M059J (cell line): ENCODE measurements at places on chromosomes 1 and 21. TPM values are rescaled to one million over a fixed set of nuclear protein-coding genes. Genes with fewer than 3 reads are reported as not detected.

The BNIPL gene
- 0.10 and 0.17 TPM in 2 replicates for total RNA-seq

The OR10J4 gene
- not detected in 2 replicates for total RNA-seq

The KCNA10 gene
- total RNA-seq: not detected in 2 replicates

The SPRR4 gene
- not detected in 2 replicates for total RNA-seq

The CYP4B1 gene
- total RNA-seq: not detected in 2 replicates

The TYW3 gene
- total RNA-seq: 11.3 and 17.1 TPM in 2 replicates

The ATG4C gene
- 9.5 and 12.1 TPM in 2 replicates for total RNA-seq

The AKT3 gene
- 17.0 and 35.8 TPM in 2 replicates for total RNA-seq

The LEMD1 gene
- total RNA-seq: not detected in 2 replicates

The CMPK1 gene
- total RNA-seq: 145 and 196 TPM in 2 replicates

The TMOD4 gene
- not detected in 2 replicates for total RNA-seq

The PDE4B gene
- total RNA-seq: 2.8 and 5.8 TPM in 2 replicates

The TNNT2 gene
- not detected in 2 replicates for total RNA-seq

The LIN28A gene
- not detected in 2 replicates for total RNA-seq

The FAM163A gene
- 0.05 TPM in 1 of 2 replicates, not detected in the other for total RNA-seq

The NPHS2 gene
- total RNA-seq: not detected in 2 replicates

The SON gene
- total RNA-seq: 251 and 714 TPM in 2 replicates

The NCSTN gene
- 91.8 and 135 TPM in 2 replicates for total RNA-seq

The KLF17 gene
- total RNA-seq: 0.37 and 0.64 TPM in 2 replicates

The ZNF683 gene
- not detected in 2 replicates for total RNA-seq

The AIRE gene
- not detected in 2 replicates for total RNA-seq

The KHDC4 gene
- total RNA-seq: 24.1 and 30.7 TPM in 2 replicates

The CELA3B gene
- not detected in 2 replicates for total RNA-seq

The FAM3B gene
- total RNA-seq: 0.52 TPM in 1 of 2 replicates, not detected in the other

The LCE1D gene
- not detected in 2 replicates for total RNA-seq

The UTP25 gene
- 5.9 and 7.8 TPM in 2 replicates for total RNA-seq

The LCE2D gene
- total RNA-seq: not detected in 2 replicates

The MSH4 gene
- not detected in 2 replicates for total RNA-seq

The ADGRB2 gene
- 8.3 and 16.7 TPM in 2 replicates for total RNA-seq

The DNAJC6 gene
- total RNA-seq: 5.3 and 7.9 TPM in 2 replicates

The PCAT6 gene
- 0.69 TPM in 1 of 2 replicates, not detected in the other for total RNA-seq

The BGLAP gene
- not detected in 2 replicates for total RNA-seq

The SLC1A7 gene
- total RNA-seq: 0.25 TPM in 1 of 2 replicates, not detected in the other

The NPPA gene
- total RNA-seq: not detected in 2 replicates

The CTSK gene
- 1.7 and 2.1 TPM in 2 replicates for total RNA-seq

The SYF2 gene
- total RNA-seq: 53.2 and 56.7 TPM in 2 replicates

The PPP1R8 gene
- total RNA-seq: 37.8 and 52.1 TPM in 2 replicates

The RPAP2 gene
- 13.2 and 22.2 TPM in 2 replicates for total RNA-seq

The BRDT gene
- total RNA-seq: not detected in 2 replicates

The FLG2 gene
- total RNA-seq: not detected in 2 replicates

The GSTM5 gene
- total RNA-seq: not detected in 2 replicates

The RNF207 gene
- total RNA-seq: 0.91 and 3.9 TPM in 2 replicates

The SLC2A1 gene
- total RNA-seq: 218 and 274 TPM in 2 replicates

The ALPL gene
- 0.71 TPM in 1 of 2 replicates, not detected in the other for total RNA-seq

The DYRK1A gene
- 55.5 and 79.8 TPM in 2 replicates for total RNA-seq

The SLC25A34 gene
- 0.27 and 0.44 TPM in 2 replicates for total RNA-seq

The CCDC185 gene
- total RNA-seq: not detected in 2 replicates

The PLEKHA6 gene
- 1.6 and 4.9 TPM in 2 replicates for total RNA-seq
